Activated T-helper 1 cell treated with anti-CD3 and anti-CD28 coated beads, Interleukin-2, amount 50 U/mL, for 16 hours (primary cell): ENCODE measurements at places on chromosomes 16 and 17.

GRCh38 chr16:86448306-86448890 lies 61.9 kb upstream of the FOXF1 start:
- DNase-seq, result no peak

GRCh38 chr17:79223471-79223870 lies 148.8 kb downstream of the ENGASE start:
- no peak for DNase-seq

- peak; percentile 33 for DNase-seq
Measured at GRCh38 chr16:83926726-83927397, 26.2 kb upstream of the OSGIN1 start.

DNA sequence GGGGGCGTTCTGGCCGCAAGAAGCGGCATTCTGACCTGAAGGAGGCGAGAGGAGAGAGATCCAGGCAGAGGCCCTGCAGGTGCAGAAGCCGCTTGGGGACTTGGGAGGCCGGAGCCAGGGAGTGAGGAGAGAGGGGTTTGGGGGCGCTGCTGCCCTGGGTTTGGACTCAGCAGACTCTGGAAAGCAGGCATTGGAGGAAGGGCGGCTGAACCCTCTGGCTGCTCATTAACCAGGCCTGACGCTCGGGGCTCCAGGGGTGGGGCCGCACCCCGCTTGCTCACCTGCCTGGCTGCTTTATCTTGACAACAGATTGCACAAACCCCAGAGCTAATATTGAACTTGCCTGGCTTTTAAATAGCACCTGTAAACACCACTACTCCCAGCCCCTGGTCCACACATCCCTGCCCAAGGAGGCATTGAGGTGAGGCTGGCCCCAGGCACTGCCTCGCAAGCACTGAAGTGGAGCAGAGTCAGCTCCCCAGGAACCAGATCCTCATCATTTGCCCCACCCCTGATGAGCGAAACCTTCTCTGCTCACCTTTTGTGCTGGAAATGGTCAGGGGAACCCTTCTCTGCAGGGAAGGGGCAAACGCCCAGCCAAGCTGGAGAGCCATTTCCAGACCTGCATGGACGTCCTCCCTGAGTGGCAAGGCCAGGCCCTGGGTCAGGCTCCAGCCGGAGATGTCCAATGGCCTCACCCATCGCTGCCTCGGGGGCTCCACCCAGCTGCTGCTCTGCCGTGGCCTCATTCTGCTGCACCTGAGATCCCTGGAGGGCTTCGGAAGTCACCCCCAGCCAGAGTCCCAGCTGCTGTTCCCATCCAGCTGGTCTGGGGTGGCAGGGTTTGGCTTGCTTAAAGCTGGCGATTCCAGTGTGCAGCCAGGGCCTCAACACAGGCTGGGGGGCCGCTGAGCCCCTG lies 190.2 kb upstream of the GSE1 start:
- DNase-seq, result no peak

DNA sequence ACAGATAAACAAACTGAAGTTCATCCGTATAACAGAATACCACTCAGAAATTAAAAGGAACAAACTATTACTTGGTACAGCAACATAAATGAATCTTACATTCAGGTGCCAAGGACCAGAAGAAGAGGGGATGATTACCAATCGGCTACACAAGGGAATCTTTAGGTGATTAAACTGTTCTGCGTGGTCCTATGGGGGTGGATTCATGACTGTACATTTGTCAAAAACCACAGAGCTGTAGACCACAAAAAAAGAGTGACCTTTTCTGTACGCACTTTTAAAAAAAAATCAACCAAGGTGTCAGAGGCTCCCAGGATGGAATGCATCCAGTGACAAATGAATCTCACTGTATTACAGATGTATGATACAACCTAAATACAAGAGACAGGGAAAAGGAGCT lies 110.8 kb downstream of the CDYL2 start:
- no peak for DNase-seq

- no peak for DNase-seq
Measured at GRCh38 chr17:82930924-82931698, 91.3 kb upstream of the ZNF750 start.

GRCh38 chr17:76000016-76000754 lies 470 bp upstream of the CDK3 start:
- DNase-seq, result peak; percentile 40

GRCh38 chr17:66281661-66282369 lies 20.6 kb upstream of the PRKCA start:
- DNase-seq, result no peak

DNA sequence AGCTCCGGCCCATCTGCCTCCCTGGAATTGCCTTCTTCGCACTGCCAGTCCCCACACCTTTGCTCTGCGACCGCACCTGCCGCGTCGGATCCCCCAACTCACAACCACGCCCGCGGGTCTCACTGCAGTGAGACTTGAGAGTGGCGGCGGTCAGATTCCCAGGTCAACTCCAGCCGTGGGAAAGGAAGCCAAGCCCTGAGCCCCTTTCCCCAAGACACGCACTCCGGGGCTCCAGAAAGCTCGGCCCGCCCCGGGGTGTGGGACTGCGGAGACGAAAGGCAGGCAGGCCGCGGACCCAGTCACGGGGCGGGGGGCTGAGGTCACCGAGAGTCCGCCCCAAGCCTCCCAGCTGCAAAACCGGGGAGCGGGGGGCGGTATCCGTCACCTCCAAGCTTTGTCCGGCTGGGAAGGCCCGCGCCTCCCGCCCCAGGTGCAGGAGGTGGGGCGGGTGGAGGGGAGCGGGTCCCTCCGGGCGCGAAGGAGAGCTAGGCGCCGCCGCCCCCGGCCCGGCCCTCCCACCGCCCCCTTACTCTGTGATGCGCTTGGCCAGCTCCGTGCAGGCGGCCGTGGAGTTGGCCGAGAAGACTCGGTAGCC lies 615 bp downstream of the PRPSAP1 start:
- DNase-seq, result no peak
